ENCODE measurements at places on chromosomes 4 and X.

- DNase-seq, result no peak
Measured at GRCh38 chrX:136975684-136976470, 57.9 kb downstream of the GPR101 start.

DNA sequence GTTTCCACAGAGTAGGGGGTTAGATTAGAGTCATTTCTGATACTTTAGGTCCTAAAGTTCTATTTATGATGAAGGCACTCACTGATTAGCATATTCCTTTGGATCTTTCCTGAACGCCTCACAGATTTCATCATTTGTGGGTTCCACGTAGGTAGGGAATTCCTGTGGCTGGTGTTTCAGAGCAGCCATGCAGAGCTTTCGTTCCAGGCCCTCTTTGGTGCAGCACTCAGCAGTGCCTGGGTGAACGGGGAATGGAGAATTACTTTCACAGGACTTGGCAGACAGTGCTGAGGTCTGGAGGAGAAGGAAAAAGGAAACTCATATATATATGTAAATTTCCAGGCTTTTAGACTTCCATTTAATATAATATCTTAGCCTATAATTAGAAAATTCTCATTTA lies 18.5 kb downstream of the GC start:
- DNase-seq, result no peak

DNA sequence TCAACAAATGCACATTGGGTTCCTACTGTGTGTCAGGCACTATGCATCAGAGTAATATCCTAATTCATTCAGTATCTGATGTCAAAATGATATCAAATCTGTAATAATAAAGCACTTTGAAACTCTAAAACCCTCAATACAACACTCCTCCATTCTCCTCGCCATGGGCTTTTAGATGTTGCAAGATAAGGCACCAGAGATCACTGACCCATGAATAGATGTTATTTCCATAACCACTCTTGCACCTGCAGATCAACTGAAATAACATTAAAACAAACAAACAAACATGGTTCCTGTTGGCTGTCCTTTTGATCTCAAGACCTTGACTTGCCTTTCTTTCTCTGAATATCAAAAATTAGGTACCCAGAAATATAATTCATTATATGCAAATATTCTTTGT lies 100.2 kb downstream of the MAB21L2 start:
- no peak for DNase-seq

DNA sequence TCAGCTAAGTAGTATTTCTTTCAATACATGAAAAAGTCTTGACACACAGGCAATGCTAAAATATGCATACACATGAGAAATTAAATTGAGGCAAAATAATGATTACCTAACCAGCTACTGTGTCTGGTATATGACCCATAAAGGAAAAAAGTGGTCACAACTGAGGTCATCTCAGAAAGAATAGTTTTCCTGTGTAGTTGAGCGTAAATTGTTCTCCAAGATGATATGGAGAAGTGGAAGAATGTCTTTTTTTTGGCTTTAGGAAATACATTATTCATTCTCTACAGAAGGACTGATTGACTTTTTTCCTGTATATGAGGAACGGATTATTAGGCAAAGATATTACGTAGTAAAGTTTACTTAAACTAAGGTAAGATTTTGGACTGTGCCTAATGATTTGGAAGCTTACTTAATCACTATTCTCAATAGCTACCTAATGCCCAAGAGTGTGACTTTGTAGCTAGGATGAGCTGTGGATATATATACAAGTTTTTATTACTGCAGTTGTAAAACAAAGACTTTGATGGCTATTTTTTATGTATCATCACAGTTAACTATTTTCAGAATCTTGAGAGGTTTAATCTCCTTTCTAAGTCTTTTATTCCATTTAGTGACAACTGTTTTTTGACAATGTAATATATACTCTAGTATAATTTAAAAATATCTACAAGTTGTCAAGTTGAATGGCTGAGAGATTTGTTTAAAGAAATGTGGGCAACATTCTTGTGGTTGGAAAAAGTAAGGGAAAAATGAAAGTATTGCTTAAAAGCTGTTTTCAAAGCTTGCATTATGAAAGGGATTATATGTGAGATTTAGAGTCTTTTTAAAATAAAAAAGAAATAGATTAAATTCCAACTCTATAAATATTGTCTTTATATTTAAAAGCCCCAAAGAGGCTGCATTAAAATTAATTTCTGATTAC lies 100.2 kb downstream of the PDLIM5 start:
- no peak for DNase-seq

DNA sequence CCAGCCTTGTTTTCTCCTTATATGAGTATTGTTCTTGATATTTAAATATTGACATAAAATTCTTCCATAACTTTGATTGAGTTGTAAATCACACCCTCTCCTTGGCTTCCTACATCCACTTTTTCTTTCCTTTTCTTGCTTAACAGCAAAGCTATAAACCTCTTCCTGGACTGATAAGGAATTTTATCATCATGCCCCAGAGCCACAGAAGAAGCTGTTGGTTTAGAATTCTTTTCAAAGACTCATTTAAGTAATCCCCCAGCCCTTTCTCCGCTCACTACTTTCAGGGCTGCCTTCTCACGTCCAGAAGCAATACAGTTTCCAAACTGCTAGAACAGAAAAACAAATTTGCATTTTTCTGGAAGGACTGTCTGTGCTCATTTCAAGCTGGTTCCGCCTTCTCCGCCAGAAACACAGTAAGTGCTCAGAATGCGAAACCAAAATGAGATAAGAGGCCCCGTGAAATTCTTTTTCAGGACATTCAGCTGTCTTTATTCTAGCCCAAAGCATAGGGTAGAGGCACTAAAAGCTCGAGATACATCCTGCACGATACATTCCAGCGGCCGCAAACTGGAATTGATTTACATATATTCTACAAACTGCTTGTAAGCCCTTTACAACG lies 849 bp downstream of the MID1 start:
- DNase-seq, result no peak

GRCh38 chr4:158162631-158163030 lies 10.2 kb downstream of the GASK1B start:
- no peak for DNase-seq

DNA sequence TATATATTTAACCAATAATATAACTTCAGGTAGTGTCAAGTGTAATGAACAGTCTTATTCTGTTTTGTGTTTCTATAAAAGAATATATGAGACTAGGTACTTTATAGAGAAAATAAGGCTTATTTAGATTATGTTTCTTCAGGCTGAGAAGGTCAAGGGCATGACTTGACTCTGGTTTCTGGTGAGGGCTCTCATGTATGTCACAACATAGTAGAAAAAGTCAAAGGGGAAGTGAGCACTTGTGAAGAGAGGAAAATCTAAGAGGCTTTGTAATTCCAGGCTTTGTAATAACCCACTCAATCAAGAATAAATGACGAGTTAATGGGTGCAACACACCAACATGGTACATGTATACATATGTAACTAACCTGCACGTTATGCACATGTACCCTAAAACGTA lies 27.6 kb downstream of the PRR32 start:
- no peak for DNase-seq

Data from 8988T (cell line).